ENCODE measurements at places on chromosomes 2 and 18.

DNA sequence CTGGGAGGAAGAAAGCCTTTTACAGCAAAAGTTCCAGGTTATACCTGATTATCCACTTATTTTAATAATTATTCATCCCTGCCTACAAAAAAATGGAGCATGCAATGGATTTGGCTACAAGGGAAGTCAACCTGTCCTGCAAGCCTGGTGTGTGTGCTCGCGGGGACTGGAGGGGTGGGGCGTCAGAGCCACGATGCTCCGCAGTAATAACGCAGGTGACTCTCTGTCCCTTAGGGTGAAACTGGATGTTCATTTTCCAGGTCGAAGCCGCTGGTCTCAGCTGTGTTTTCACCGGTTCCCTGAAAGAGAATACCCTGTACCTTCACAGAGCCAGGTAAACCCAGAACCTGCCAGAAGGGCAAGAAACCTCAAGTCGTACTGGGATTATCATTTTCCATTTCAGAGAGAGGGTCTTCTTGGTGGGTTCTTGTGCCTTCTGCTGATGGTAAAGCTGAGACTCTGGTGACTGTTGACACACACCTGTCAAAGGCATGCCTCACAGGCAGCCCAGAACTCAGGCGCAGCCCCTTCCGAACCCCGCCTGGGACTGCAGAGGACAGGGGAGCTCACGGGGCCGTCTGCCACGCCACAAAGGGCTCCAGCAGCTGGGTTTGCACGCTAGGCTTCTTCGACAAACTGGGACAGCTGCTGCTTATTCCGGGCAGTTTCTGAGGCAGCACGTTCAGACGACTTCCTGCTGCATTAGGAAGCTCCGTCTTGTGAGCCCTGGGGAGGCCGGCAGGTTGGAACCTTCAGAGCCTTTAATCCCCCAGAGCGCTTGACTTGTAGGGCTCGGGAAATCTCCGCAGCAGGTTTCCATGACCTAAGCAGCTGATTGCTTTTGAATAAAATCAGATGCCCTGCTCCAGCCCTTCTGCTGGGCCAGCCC is 58.6 kb downstream of the KCNG2 start:
- DNase-seq: peak; percentile 17

DNA sequence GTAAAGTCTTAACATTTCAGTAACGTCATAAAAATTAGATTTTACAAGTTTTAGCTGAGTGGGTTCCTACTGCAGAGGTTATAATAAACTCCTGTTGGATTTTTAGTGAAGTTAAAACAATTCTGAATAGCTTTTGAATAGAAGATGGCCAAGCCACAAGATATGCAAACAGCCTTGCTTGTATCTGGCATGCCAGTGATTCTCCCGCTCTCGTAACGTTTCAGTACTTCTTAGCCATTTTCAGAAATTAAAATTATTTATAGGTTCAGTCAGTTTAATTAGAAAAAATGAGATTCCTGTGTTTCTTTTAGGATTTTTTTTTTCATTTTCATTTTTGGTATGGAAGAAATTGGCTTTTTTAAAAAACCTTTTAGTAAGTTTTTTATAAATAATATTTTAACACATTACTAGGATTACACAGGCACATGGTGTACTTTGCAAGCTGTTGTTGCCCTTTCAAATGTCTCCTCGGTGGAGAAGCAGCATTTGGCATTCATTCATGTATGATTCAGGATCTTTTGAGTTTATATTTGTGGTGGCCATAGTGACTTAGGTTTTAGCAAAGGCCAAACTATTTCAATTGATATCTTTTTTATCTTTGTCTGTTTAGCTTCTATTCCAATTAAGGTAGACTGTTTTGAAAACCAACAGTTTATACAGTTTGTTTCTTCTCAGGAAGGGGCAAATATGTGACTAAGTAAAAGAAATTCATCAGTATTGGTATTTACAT is 30.6 kb upstream of the RND3 start:
- no peak for DNase-seq

DNA sequence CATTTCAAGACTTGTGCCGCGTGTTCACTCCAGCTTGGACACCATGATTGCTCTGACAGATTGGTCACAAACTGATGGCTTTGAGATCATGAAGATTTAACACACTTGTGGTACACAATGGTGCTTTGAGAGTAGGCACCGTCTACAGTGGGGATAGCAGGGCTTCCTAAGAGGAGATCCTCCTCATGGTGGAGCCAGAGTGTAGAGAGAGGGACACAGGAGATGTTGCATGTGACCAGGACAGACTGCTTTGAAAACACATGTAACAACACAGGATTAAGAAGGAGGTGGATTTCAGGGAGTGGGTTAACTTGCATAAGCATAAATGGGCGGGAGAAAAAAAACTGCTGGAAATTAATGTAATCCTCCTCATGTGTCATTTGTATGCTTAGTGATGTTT is 95.7 kb upstream of the LINC00305 start:
- DNase-seq: no peak

DNA sequence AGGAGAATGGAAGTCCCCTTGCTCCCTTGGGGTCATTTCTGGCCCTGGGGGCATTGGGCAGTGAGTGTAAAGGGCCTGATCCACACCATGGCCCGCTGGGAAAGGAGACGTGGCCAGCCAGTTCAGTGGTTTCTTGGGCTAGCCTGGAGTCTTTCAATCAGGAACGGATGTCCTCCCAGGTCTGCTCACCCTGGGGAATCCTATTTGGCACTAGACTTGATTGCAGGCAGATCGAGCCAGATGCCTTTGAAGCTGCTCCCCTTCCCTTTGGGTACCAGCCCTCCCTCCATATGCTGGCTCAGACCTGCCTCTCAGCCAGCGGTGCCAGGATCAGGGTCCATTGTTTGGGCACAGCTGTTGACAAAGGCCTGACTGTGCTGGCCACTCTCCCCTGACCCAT is 11.0 kb downstream of the FBLN7 start:
- no peak for DNase-seq

DNA sequence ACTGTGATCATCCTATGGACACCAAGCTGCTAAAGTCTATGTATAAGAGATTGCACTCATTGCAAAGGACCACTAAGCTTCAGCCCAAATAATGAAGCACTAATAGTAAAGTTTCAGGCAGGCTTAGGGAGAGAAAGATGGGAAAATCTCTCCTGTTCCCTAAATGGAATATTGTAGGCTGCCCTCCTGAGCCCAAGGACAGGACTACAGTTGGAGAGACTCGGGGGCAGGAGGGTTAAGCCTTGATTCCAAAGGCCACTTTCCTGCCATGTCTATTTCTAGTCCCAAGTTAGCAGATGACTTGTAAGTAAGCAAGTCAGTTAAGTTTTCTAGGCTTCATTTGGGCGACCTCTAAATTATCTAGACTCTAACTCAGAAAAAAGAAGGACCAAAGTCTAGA is 9.0 kb downstream of the TMEM247 start:
- DNase-seq: no peak

GRCh38 chr2:229714080-229714735 is at the start of gene DNER:
Gene DNER (minus strand): TSS chr2:229714555. CDS start chr2:229714423, 132 bp downstream.
- peak; percentile 23 for DNase-seq

Data from CD4-positive, alpha-beta T cell treated with Interleukin-4 for 1 hour (primary cell).